ENCODE measurements at places on chromosomes 7 and 10.
A peak's percentile ranks its signal among the peaks of the same experiment; 100 is the strongest.

DNA sequence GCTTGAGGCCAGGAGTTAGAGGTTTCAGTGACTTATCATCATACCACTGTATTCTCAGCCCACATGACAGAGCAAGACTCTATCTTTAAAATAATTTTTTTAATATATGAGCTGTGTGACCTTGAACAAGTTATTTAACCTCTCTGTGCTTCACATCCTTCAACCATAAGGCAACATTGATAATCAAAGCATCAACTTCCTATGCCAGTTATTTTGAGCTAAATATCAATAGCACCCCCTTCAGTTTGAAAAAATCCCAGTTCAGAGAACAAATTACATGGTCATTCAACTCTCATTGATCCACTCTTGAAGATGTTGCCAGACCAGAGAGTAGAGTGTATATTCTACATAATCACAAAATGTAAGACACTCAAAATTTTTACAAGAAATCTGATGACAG, 53.0 kb downstream of the ASNS start:
- DNase-seq = no peak

DNA sequence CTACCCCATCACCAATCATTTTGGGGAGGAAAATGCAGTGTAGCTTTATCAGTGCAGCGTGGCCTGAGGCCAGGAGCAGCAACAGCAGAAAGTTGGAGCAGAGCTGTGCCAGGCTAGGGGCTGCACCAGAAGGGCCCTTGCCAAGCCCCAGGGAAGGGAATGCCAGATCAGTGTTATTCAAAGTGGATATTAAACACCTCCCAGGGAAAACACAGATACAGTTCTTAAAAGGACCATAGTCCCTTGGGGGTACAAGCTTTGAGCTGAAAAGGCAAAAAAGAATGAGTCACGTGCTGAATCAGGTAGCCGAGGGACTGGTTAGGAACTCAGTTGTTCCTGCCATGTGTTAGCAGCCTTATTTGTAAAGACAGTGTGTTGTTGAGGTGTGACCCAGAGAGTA, 54.0 kb downstream of the GSDME start:
- DNase-seq = no peak

DNA sequence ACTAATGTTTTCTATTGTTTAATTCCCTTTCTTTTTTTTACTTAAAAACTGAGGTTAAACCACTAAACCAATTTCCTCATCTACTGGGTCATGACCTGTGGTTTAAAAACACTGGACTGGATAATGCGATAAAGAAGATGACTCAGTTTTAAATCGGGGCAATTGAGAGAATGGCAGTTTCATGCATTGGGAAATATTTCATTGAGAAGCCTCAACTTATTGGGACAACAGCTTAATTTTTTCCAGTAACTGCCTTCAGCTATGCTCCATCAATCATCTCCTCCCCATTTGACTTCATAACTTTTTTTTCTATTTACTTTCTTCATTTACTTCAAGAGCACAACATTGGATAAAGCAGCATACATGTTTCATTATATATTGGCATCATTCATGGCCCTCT, 61.8 kb upstream of the MET start:
- no peak for DNase-seq

GRCh38 chr10:94420998-94421528, 18.7 kb downstream of the TBC1D12 start:
- no peak for DNase-seq

- no peak for DNase-seq
These were observed 108.9 kb downstream of the FOXL3 start for GRCh38 chr7:398888-399287.

- DNase-seq = no peak
These were observed 41.8 kb upstream of the ABCB4 start for GRCh38 chr7:87517136-87517815.

DNA sequence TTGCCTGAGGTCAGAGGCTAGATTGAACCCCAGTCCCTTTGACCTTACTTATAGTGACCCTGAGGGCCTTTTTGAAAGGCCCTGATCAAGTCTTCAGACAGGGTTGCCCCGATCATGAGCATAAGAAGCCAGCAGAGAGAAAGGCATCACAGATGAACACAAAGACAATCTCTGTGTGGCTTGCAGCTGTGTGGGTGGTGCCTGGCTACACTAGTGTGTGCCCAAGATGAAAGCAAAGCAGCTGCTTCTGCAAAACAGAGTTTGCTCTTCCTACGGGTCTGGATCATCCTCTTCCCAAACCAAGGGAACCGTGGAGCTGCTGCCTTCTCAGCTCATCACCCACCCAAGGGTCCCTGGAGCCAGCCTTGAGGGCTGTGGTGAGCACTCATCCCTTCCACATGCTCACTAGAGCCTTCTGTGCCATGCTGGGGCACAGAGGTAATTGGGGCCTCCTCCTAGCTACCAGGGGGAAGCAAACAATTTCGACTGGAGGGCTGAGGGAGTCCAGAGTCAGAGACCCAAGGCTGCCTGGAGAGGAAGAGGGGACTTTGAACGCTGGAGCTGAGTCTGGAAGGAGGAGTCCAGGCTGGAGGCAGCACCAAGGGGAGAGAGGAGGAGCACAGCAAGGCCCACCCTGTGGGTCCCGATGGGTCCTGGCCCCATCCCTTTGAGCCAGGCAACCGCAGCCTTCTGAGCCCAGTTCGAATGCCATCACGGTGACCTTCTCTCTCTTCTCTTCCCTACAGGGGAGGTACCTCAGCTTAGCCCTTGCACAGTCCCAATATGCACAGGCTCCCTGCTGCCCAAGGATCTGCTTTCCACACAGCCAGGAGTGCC, 42.3 kb downstream of the ANTXRL start:
- no peak for DNase-seq

GRCh38 chr7:50450590-50451032, 461 bp upstream of the FIGNL1 start:
- no peak for DNase-seq

DNA sequence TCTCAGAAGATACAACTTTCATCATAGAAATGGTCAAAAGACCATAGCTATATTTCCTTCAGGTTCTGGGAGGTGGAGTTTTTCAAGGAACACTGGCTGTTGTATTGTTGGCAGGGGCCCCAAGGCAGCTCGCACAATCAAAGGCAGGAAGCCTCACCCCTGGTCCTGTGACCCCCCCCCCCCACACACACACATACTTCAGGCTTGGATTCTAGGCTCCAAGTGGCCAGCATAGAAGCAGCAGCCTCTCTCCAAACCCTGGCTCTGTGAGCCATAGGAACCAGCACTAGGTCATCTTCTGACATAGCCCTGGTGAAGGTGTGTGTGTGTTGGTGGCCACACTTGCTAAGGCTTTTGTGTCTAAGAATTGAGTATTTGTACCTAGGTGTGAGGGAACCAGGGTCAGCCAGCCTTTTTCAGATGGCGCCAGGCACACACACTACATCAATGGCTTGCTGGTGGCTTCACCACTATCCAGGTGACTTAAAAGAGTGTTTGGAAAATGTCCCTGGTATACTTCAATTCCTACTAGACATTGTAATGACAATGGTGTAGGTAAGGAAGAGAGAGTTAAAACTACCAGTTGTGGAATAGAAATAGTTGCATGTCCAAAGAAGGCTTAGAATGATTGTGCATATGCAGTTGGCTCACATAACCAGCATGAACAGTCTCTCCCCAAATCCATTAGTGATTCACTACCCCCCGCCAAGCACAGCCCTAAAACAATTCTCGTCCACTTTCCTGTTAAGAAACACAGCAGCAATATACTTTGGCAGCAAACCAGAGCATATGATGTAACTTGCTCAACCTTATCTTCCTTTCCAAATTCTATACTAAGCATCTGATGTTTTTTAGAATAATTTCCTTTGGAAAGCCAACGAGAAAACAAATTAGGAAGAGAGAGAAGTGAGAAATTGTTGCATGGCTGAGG, 91.3 kb downstream of the AVL9 start:
- DNase-seq = peak; percentile 58

GRCh38 chr10:66783316-66783715, 142.5 kb upstream of the LRRTM3 start:
- DNase-seq = peak; percentile 16

GRCh38 chr10:65042496-65042895, 1521.3 kb downstream of the REEP3 start:
- DNase-seq = no peak

- no peak for DNase-seq
These were observed 86.7 kb downstream of the RGS10 start for GRCh38 chr10:119455609-119456434.

- DNase-seq = no peak
These were observed 22.7 kb upstream of the NPTX2 start for GRCh38 chr7:98594348-98594747.

- no peak for DNase-seq
These were observed 22.1 kb downstream of the ARL5B start for GRCh38 chr10:18681366-18681765.

GRCh38 chr7:76512941-76513816, 2.8 kb downstream of the UPK3B start:
- DNase-seq = no peak

GRCh38 chr10:110364531-110364937, 59.8 kb upstream of the SMNDC1 start:
- no peak for DNase-seq

DNA sequence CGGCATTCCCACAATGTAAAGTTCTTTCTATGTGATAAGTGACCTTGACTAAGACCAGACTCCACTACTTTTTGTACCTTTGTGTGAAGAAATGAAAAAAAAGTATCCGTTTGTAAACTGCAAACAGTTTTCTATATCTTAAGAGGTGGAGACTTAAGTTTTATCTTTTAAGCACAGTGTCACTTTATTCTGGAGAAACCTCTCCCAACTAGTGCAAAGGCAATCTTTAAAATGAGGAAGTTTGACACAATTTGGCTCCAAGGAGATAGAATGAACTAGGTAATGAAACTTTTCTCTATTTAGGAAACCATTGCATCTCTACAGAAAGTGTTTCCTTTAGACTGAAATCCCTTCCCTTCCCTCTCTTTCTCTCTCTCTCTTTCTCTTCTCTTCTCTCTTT, 122.9 kb downstream of the SAMD9 start:
- no peak for DNase-seq

GRCh38 chr10:77641788-77642397, 4.3 kb upstream of the KCNMA1 start:
- DNase-seq = peak; percentile 69

- no peak for DNase-seq
These were observed 25.2 kb upstream of the GNAT3 start for GRCh38 chr7:80537091-80537490.

DNA sequence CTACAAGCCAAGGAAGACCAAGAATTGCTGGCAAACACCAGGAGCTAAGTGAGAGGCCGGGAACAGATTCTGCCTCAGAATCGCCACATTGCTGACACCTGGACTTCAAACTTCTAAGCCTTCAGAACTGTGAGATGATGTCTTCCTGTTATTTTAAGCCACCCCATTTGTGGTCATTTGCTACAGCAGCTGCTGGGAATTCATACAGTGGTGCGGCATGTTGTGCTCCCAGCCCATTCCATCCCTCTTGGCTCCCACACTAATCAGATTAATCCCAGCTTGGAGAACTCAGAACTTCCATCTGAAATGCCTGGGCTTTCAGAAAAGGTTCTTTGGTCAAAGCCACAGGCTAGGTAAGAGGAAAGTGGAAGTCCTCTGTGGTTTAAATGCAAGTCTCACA, 24.9 kb downstream of the TCAF1 start:
- DNase-seq = no peak

DNA sequence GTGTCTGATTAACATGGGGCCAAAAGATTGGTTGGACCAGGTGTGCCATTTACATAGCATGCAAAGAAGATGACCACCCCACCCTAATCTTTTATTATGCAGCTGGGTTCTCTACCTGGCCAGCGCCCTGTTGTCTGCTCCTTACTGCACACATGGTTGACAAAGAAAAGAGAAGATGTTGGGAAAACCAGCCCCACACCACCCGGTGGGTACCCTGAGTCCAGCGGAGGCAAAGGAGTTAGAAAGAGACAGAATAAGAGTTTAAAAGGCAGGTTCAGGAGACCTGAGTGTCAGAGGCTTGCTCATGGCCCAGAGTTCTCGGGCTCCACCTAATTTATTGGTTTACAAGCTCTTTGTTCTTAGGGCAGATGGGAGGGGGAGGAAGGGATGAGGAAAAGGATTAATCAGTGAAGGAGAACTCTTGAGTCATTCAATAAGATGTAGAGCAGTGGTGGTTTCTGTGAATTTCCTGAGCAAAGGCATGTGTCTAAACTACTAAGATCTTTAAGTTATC, 24.1 kb upstream of the ABCA13 start:
- no peak for DNase-seq

GRCh38 chr7:147071536-147071935, 954.9 kb downstream of the CNTNAP2 start:
- DNase-seq = no peak

- no peak for DNase-seq
These were observed 156.3 kb downstream of the SLC16A9 start for GRCh38 chr10:59553162-59553900.

- DNase-seq = no peak
These were observed 125.9 kb downstream of the GRK5 start for GRCh38 chr10:119333146-119333792.

DNA sequence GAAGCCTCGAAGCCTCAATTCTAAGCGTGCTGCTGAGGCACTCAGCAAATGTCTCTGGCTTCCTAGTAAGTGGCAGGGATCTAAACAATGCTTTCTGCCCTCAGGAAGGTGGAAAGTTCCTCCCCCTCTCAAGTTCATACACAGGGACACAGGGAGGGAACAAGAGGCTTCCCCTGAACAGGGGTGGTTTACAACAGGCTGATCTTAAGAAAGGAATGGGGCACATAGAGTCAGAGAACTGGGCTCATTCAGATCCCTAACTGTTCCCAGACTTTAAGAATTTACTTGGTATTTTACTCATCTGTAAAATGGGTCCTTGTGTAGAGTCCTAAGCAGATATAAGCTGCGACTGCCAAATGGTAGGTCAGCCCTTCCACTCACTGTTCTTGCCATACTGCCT, 2.5 kb downstream of the TNS3 start:
- DNase-seq = no peak

DNA sequence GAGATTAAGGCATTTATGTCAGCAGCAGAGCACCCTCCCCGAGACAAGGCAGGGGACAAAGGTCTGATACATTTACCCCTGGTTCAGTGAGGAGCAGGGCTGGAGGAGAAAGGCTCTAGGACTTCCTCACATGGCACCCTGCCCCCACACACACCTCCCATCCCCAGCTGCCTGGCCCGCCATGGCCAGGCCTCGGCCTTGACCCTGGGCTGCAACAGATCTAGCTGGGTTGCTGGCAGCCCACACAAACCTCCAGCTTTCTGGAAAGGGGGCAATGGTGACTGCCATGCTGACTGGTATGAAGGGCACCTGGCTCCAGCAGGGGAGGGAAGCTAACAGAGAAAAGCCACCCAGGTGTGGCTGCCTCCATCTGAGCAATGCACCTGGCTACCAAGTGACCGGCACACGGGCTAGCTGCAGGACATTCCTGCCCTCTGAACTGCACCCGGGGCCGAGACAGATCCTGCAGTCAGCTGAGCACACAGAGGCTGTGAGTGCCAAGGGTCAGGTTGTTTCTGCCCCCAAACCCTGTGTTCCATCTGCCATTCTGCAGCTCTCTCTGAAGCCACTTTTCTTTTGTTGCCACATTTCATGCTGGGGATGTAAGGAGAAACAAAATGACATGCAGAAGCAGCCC, 85.8 kb upstream of the LRRC18 start:
- no peak for DNase-seq

- DNase-seq = no peak
These were observed 346.7 kb downstream of the NRG3 start for GRCh38 chr10:82221601-82222149.

- no peak for DNase-seq
These were observed 94.1 kb downstream of the GRM8 start for GRCh38 chr7:127158659-127159058.
